Brain microvascular endothelial cell (primary cell): ENCODE measurements at places on chromosomes 7 and 10.

- DNase-seq, result no peak
These were observed 102.4 kb downstream of the PTPN20 start for GRCh38 chr10:47013507-47014154.

DNA sequence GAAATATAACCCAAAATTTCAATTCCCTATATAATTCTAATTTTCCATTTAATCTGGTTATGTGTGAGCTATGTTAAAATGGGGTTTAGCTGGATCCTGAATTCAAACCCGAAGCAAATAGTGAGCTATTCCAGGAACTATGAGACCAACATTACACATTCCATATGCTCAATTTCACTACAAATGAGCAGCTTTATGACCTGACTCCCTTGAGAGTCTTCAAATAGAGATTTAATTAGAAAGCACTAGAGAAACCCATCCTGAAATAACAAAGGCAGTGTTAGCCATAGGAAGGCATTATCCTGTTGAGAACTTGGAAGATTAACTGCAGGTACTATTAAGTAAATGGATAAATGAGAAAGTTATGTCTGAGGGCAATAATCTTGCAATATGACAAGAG lies 890.0 kb downstream of the GRM8 start:
- no peak for DNase-seq

DNA sequence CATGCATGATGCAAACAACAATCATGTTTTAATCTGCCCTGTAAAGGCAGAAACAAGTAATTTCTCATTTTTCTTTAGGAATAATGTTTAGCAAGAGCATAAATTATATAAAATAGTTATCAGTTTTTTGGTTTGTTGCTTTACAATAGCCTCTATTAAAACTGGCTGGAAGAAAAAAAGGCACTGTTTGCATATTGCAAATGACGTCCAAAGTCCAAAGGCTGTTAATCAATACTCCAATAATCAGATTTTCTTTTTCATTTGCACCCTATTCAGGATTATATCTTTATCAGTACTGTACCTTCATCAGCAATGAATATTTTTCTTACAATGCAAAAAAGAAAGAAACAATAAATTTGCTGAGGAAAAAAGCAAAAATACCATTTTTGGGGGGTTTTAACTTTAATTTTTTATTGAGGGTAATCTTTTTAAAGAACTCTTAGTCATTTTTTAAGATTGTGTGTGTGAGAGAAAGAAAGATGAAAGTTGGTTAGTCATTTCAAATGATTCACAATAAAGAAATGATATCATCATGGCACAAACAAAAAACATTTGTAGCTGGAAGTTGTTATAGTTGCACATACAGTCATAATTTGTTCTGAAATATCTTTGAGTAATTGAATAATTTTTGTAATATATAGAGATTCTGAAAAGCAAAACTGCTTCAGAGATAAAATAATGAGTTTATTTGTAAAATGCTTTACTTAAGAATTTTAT lies 44.4 kb upstream of the AKR1C2 start:
- DNase-seq, result no peak

DNA sequence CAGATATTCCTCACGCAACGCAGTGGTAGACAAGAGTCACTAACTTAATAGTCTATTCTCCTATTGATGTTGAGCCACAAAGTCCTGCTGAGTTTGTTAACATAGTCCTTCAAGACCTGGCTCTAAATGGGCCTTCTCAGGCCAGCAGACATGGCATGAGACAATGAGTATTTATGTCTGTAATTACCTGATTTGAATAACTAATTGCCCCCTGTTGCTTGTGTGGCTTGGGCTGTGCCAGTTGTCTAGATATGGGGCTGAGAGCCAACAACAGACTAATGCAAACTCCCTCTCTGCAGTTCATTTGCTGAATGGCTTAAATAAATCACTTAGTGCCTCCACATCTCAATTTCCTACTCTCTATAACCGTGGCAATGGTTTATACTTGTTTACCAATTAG lies 65.5 kb upstream of the VWC2 start:
- no peak for DNase-seq

DNA sequence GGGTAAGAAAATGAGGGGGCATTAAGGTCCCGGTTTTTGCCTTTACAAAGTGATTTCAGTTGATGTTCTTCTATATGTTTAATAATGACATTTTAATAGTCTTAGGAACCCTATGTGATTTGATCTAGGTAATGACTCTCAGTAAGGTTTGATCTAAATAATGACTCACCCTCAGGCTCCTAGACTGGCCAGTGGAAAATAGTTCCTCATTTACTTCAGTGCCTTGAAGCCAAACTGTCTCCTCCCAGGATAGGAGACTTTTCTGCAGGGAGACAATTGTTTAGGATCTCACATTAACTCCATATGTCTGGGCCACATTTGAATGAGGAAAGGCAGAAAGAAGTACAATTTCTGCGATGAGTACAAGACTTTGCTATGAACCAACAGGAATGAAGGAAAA lies 1331.9 kb downstream of the XPNPEP1 start:
- no peak for DNase-seq

GRCh38 chr10:119207713-119208552 lies 562 bp downstream of the GRK5 start:
- DNase-seq, result peak; percentile 56

DNA sequence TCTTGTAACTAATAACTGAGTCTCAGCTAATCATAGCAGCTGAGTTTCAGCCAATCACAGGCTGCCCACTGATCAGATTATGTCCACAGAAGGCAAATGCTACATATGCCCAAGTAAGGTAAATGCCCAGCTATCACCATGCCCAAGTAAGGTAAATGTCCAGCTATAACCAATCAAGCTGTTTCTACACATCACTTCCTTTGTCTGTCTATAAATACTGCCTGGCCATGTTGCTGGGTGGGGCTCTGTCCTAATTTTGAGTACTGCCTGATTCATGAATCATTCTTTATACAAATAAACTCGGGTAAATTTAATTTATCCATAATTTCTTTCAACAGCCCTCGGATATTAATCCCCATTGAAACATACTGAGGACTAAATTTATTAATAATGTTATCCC lies 312.4 kb downstream of the CACNA2D1 start:
- peak; percentile 34 for DNase-seq

- DNase-seq, result no peak
These were observed 285.5 kb upstream of the IGFBP3 start for GRCh38 chr7:46206476-46207060.

GRCh38 chr10:25725917-25726716 lies 207.9 kb upstream of the MYO3A start:
- DNase-seq, result peak; percentile 57

DNA sequence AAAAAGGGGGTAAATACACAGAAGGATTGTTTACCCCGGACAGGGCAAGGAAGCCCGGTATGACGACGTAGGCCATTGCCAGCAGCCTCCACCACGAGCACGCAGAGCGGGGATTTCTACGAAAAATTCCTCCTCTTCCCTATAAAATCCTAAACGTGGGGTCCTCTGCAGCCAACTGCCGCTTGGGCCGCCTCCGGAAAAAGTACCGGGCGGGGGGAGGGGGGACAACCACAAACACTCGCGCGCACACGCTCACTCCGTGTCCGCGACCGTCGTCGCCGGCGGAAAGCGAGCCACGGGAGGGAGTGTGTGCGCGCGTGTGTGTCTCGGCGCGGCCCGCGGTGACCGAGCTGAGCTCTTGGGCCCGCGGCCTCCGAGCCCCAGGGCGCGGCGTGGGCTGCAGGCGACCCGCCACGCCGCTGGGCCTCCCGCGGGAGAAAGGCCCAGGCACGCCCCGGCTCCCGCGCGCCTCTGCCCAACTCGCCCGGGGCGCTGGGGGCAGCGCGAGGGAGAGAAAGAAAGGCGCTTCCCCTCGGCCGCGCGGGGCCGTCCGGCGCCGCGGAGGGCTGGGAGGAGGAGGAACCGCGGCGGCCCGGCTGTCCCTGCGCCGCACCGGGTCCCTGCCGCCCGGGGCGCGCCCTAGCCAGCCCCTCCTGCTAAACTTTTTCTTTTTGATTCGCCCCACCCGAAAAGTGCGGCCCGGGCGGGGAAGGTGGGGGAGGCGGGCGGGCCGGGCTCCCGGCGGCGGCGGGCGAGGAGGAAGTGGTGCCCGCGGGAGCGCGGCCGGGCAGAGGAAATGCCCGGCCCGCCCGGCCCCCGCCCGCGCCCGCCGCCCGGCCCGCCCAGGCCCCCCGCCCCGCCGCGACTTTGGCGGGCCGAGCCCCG lies 1.5 kb downstream of the CTBP2 start:
- no peak for DNase-seq

DNA sequence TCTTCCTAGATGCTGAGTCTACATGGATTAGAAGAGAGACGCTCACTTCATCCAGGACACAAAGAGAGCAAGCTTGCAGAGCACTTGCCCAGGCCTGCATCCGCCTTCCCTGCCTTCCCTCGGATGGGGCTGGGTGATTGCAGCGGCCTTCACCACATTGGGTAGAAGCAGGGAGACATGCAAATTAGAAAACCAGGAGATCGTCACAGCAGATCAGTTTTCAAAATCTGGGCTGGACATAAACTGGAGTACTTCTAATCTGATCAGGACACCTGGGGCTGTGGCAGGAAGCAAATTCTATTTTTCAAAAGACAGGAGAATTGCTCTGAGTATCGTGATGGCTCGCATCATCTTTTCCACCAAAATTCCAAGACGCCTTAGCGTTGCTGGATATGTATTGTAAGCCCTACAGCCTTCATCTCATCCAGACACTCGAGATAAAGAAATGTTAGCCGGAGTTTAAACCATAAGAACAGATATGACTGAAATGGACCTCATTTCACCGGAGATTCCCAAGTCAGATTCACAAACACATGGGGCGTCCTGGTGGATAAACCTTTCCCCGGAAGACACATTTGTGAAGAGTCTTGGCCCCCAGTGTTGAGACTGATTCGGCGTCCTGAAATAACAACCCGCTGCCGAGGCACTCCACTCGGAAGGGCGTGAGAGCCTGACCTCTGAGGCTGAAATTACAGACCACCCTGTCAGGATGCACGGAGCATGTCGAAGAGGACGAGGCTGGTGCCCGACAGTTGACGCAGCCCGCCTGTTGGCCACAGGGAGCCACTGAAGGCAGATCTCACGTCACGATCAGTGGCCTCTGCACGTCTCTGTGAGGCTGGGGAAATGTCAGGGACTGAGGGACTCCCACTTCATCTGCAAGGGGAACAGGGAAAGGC lies 91.2 kb upstream of the PARD3 start:
- DNase-seq, result peak; percentile 78

GRCh38 chr7:22393913-22394729 lies 37.2 kb upstream of the RAPGEF5 start:
- peak; percentile 3 for DNase-seq

- no peak for DNase-seq
These were observed 82.3 kb downstream of the DAGLB start for GRCh38 chr7:6365451-6365850.

DNA sequence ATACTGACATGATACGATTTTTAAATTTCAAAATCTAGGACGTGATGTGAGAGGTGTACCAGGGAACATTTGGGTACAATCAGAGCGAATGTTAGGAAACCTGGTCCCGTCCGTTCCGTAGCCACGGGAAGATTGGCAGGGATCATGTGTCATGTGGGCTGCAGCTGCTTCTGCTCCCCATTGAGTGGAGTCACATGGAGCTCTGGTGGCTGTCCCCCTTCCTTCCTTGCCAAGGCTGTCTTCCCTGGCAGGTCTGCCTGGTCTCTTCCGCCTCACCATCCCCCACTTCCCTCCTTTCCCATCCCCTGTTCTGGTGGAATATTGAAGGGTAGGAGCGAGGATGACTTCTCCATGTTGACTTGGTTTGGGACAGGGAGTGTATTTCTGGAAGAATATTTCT lies 33.8 kb upstream of the FAM180A start:
- no peak for DNase-seq

DNA sequence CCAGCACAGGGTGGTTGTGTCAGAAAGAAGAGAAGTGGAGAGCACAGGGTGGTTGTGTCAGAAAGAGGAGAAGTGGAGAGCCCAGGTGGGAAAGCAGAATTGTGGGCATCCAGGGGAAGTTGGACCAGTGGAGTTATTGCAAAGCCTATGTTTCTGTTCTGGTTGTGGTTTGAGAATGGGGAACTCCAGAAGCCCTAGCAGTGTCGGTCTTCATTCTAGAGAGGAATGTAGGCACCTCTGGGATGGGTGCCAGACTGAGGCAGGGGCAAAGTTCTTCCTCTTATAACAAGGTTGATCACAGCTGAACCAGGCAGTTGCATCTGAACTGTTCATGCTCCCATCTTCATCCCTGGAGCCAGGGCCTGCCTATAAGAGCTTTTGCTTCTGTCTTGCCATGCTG lies 954 bp downstream of the FSCN3 start:
- DNase-seq, result no peak

DNA sequence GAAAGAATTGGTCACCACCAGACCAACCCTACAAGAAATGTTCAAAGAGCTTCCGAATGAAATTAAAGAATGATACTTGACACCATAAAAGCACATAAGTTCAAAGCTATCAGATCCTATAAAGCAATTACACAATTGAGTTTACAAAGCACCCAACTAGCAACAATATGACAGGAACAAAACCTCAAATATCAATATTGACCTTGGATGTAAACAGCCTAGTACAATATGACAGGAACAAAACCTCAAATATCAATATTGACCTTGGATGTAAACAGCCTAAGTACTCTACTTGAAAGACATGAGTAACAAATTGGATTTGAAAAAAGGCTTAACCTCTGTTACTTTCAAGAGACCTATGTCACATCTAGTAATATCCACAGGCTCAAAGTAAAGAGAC lies 1201.4 kb downstream of the XPNPEP1 start:
- DNase-seq, result no peak

DNA sequence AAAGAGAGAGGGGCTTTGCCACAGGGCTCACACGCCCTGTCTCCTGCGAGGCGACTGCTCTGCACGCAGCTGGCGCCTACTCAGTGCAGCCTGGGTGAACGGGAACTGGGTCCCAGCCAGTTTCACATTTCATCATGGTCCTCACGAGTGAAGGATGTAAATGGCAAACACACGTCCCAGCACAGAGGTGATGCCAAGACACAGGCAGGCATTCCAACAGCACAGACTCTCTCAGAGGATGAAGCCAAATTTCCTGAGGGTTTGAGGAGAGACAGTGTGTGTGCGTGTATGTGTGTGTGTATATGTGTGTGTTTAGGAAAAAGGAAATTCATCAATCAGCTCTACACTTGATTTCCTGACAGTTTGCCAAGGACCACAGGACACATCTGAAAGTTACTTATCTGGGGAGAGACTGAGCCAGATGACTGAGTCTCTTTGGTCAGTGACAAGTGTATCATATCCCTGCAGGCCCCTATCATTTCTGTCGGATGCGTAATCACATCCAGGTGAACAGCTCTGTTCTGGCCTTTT lies 53.9 kb downstream of the CHST15 start:
- no peak for DNase-seq
